Posterior vena cava (tissue), 2 donors: ENCODE measurements at places on chromosomes 5 and 9. TPM values are rescaled to one million over a fixed set of nuclear protein-coding genes. Genes with fewer than 3 reads are reported as not detected.

ANXA1 gene
- total RNA-seq = 331 TPM

C9orf50 gene
- total RNA-seq = not detected

IFNE gene
- not detected for total RNA-seq

CORO2A gene
- 0.95 TPM for total RNA-seq

MEIKIN gene
- not detected for total RNA-seq

SYK gene
- total RNA-seq = 19.5 TPM
